A549 treated with DMSO at 1 μM for 4 hours (cell line): ENCODE measurements at places on chromosomes 6 and 20. TPM values are rescaled to one million over a fixed set of nuclear protein-coding genes. Genes with fewer than 3 reads are reported as not detected.

RAB44 gene
- total RNA-seq, result 0.02 to 0.05 TPM (median 0.03 TPM) in 3 of 5 replicates, not detected in the others

OOEP gene
- total RNA-seq, result not detected in 5 replicates

NKAPL gene
- not detected in 5 replicates for total RNA-seq

RAB23 gene
- 6.1 to 10.3 TPM (median 8.4 TPM) in 5 replicates for total RNA-seq

DYNLT2 gene
- total RNA-seq, result 0.62 to 0.90 TPM (median 0.69 TPM) in 5 replicates

LRFN2 gene
- total RNA-seq, result not detected in 5 replicates

PTK7 gene
- total RNA-seq, result 4.3 to 5.8 TPM (median 4.9 TPM) in 5 replicates

EFHC1 gene
- 10.7 to 15.5 TPM (median 13.0 TPM) in 5 replicates for total RNA-seq

NELFE gene
- total RNA-seq, result 74.0 to 87.1 TPM (median 79.5 TPM) in 5 replicates

NRSN1 gene
- total RNA-seq, result not detected in 5 replicates
